ENCODE measurements at places on chromosomes 4 and X.

GRCh38 chr4:6239968-6240367 is 29.7 kb upstream of the WFS1 start:
- DNase-seq: no peak

- no peak for DNase-seq
These were observed 11.2 kb upstream of the C1QTNF7 start for GRCh38 chr4:15416357-15417232.

- DNase-seq: no peak
These were observed 83.2 kb downstream of the SHROOM3 start for GRCh38 chr4:76518241-76518640.

- DNase-seq: no peak
These were observed 841.3 kb downstream of the PDHA2 start for GRCh38 chr4:96681218-96681617.

GRCh38 chr4:86543560-86544309 is 50.4 kb upstream of the PTPN13 start:
- DNase-seq: no peak

GRCh38 chrX:39331082-39331704 is 529.9 kb downstream of the MID1IP1 start:
- no peak for DNase-seq

- DNase-seq: no peak
These were observed 40.6 kb upstream of the CYP2U1 start for GRCh38 chr4:107890779-107891178.

DNA sequence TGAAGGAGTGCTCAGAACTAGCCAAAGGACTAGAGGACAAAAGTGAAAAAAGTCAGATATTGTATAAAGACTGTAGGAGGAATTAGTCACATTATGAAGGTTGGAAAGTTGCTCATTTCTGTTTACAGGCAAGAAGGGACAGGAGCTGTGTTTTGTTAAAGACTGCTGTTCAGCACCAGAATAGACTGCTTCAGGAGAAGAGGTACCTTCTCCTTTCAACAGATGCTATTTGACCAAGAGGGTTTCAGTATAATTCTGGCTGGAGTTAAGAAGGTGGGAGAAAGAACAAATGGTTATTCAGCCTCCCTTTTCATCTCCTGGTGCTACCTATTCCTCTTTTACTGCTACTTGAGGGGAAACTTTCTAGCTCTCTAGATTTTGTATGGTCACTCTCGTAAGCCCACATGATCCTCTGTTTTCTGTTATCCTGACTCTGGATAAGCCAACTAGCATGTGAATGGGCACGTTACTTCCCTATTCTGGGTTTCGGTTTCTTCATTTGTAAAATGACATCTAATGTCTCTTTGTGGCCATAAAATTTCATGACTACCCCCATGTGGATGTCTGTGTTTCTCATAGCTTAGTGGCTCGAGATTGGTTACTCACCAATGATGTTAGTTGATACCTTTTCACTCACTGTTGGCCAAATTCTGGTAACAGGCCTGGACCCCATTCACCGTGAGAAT is 68.9 kb downstream of the SH2D1A start:
- no peak for DNase-seq

DNA sequence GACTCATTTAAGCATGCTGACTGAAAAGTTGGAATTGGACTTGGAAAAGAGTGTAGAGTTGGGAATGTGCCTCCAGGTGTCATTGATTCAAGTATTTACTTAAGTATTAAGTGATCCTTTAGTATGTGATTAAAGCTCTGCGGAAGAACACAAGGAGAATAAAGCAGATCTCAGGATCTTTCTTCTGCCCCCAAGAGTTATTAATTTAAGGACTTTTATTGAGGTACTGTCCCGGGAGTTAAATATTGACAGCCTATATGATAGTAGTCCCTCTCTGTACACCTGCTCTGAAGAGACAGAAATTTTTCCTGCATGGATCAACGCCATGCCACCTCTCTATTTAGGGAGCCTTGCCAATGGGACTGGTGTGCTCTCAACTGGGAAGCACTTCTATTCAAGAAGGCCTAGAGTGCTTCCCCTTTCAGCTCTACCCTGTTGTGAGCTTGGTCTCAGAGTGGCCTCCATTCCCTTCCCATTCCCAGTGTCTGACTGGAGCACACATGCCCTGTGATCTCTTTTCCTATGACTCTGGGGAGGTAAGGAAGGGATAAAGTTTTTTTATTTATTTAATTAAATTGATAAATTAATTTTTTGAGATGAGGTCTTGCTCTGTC is 75.9 kb downstream of the SHISA3 start:
- no peak for DNase-seq

DNA sequence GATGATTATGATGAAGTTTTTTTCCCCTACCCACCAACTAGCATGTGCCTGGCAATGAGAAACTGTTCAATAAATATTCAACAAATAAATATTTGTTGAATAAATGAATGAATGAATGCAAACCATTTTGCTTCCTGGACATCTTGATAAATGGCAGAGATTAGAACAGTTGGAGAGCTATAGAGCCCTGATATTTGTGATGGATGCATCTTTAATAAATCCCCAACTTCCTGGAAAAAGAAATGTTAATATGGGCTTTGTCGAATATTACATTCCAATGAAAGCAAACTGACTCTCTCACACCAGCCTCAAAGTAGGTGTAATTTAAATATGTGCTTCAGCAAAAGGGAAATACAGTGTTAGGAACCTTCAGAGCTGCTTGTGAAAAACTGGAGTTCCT is 419.7 kb downstream of the MID1IP1 start:
- DNase-seq: no peak

DNA sequence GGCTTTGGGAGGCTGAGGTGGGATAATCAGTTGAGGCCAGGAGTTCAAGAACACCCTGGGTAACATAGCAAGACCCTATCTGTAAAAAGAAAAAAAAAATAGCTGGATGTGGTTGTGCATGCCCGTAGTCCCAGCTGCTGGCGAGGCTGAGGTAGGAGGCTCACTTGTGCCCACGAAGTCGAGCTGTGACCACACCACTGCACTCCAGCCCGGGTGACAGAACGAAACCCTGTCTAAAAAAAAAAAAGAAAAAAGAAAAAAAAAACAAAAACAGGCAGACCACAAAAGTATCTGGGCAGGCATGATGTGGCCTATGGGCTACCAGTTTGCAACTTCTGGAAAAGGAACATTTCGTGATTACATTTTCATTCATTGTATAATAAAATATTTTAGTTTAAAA is 38.1 kb upstream of the RASGEF1B start:
- DNase-seq: no peak

DNA sequence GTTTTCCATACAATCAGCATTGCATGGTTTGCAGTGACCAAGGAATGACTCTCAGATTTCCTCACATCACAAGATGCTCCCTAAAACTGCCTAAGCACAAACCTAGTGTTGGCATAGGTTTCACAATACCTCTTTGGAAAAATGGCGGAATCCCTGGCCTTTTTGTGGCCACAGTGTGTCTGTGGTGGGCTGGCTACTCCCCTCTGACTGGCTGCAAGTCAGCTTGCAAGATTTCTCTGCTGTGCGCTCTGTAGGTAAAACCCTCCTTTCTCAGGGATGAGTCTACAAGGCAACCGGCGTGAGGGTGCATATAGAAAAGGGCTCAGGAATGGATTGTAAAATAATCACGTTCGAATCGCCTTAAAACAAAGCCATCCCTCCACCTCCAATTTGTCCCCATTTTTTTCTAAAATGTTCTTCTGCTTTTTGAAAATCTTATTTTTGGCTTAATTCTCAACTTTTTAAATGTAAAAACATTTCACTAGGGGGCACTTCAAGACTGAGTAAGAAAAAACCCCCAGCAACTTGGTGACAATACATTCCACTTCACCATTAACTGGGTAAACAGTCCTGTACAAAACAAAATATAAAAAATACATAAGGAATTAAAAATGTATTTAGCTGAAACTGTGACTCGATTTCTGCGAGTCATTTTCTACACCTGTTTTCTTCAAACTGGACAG is 235.6 kb downstream of the STIM2 start:
- no peak for DNase-seq

DNA sequence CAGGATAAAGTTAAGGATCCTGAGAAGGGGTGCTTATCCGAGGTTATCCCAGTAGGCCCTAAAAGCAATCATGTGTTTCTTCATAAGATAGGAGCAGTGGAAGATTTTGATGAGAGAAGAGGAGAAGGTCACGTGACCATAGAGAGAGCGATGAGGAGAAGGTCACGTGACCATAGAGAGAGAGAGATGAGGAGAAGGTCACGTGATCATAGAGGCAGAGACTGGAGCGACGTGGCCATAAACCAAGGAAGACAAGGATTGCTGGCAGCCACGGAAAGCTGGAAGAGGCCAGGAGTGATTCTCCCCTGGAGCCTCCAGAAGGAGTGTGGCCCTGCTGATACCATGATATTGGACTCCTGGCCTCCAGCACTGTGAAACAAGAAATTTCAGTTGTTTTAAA is 38.4 kb upstream of the ZNF518B start:
- no peak for DNase-seq

DNA sequence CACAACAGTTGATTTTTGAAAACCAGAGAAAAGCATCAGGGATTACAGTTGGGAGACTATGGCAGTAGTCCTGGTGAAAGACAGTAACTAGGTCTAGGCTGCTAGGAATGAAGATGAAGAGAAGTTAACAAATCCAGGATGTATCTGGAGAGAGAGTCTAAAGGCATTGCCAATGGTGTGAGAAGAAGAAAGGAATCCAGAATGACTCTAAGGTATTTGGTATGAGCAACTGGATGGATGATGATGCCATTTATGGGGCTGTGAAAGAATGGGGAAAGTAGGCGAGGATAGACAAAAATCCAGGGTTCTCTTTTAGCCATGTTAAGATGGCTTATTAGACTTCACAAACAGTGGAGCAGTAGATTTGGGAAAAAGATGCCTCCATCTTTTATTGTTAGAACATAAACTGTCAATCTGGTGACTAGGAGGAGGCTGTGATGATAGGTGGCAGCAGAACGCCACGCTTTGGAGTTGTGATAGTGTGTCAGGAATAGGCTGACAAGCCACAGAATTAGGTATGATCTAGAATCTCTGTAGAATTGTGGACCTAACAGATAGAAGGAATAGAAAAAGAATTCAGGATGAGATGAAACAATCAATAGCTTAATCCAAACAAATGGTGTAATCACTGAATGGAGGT is 27.3 kb upstream of the JADE1 start:
- DNase-seq: peak; percentile 38

- DNase-seq: no peak
These were observed 55.0 kb upstream of the RASGEF1B start for GRCh38 chr4:81526706-81527105.

GRCh38 chr4:99983289-99983943 is 33.3 kb upstream of the H2AZ1 start:
- no peak for DNase-seq

DNA sequence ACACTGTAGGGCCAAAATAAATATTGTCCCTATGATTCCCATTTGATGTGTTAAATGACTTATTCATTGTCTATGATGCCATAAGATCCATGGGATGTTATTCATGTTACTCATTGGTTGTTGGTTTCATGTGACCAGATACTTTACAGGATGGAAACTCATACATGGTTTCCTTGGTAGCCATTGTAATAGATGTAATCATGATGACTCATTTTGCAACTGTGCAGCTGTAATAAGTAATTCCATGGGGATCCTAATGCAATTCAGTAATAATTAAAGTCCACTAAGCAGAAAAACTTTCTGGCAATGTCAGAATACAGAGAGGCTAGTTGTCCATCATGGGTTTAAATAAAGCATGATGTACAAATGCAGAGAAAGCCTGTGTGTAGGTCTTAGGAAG is 389.7 kb upstream of the NR3C2 start:
- no peak for DNase-seq

DNA sequence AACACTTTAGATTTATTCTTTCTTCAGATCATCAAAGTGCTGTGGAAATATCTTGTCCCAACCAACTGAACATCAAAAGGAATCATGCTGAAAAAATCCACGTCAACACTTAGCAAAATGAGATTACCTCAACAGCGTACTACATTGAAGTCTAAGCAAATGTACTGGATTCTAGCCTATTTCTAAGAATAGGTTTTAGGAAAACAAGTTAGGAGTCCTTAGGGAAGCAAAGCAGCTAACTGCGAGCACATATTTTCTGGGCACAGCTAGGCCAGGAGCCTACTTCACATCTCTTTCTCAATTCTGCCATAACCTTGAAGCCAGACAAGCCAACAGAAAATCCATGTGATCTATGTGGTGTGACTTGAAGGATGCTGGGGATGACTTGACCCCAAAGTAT is 22.2 kb downstream of the KDR start:
- no peak for DNase-seq

DNA sequence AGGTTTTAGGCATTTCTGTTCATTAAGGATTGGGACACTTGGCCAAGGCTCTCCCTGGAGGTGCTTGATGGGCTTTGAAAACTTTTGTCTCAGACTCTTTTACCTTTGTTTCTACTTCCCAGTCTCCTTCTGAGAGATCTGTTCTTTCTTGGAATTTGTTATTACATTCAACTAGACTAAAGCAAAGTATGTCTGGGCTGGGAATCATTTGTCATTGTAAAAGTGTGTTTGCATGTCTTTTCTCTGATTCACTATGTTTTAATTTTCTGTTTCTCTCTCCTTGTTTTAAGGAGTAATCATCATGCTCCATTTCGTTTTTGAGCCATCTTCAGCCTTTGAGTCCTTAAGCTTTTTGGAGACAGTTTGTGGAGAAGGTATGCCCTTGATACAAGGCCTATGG is 12.2 kb upstream of the PGRMC2 start:
- DNase-seq: no peak

DNA sequence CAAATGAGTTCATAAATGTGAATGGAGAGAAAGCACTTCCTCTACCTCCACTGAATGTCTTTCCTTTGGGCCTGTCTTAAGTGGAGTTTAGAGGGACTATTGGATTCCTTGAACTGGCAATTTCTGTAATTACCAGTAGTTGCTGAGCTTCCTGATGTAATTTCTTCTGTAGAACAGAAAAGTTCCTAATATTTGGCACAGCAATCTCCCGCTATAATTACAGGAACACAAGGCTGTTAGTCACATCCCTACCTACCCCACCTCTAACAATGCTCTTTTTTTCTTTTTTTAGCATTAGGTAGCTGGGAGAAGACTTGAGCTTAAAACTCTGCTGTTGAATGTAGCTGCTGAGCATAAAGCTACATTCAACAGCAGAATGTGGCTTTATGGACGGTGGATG is 24.8 kb upstream of the RBPJ start:
- no peak for DNase-seq

DNA sequence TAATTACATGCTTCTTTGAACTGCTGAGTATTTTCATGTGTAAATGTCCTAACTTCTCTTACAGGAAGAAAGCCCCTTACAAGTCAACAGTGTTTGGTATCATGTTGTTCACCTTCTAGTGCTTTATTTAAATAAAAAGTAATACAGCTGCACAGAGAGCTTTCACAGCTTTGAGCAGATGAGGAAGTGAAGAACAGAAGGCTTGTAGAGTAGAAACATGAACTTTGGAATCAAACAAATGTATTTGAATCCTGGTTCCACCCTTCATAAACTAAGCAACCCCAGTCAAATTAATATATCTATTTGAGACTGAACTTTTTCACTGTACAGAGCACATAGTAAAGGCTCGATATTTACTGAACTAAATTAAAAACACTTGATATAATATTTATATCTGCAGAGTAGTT is 120.5 kb downstream of the CAMK2D start:
- DNase-seq: peak; percentile 94

- no peak for DNase-seq
These were observed 285.9 kb downstream of the KCTD8 start for GRCh38 chr4:44162538-44163270.

Data from NCI-H526 (cell line).